ENCODE measurements at places on chromosomes 7 and 10. TPM values are rescaled to one million over a fixed set of nuclear protein-coding genes. Genes with fewer than 3 reads are reported as not detected.

- no peak for DNase-seq
Measured at GRCh38 chr7:148978091-148978490, 50.2 kb downstream of the PDIA4 start.

Gene MRLN
- not detected for total RNA-seq

Gene CNTNAP2
- total RNA-seq: 0.38 TPM

DNA sequence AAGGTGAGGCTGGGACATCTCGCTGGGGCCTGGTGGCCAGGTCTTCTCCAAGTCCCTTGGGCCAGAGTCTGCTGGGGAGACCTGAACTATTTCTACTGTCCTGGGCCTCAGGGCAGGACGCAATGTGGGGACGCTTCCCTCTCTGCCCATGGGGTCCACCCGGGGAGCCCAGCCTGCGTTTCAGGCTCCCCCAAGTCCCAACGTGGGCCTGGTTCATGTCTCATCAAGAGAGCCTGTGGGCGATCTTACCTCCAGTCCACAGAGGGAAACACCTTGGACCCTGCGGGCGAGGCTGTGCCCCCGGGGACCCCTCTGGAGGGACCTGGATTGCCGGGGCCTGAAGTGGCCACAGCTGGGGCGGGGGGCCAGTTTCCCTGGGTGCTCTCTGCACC, 91.7 kb downstream of the DNAJB6 start:
- no peak for DNase-seq

Data from omental fat pad (tissue), 4 donors.